ENCODE measurements at places on chromosomes 12 and 14. TPM values are rescaled to one million over a fixed set of nuclear protein-coding genes. Genes with fewer than 3 reads are reported as not detected.

BMP4 gene
- not detected for total RNA-seq

CMA1 gene
- total RNA-seq: not detected

CD163L1 gene
- not detected for total RNA-seq

LBHD2 gene
- not detected for total RNA-seq

TAS2R10 gene
- total RNA-seq: 0.25 TPM

ING4 gene
- 45.8 TPM for total RNA-seq

FBXO33 gene
- 21.3 TPM for total RNA-seq

NAV3 gene
- not detected for total RNA-seq

C12orf54 gene
- not detected for total RNA-seq

GPRC5D gene
- total RNA-seq: 0.99 TPM

TESPA1 gene
- total RNA-seq: 123 TPM

AKAP3 gene
- total RNA-seq: 2.3 TPM

ANKLE2 gene
- total RNA-seq: 86.1 TPM

VRTN gene
- total RNA-seq: not detected

OR4Q3 gene
- total RNA-seq: not detected

ABCC9 gene
- not detected for total RNA-seq

NTS gene
- not detected for total RNA-seq

TAS2R46 gene
- 0.94 TPM for total RNA-seq

RNASE3 gene
- not detected for total RNA-seq

IL31 gene
- not detected for total RNA-seq

ACRBP gene
- total RNA-seq: 2.4 TPM

CLEC14A gene
- total RNA-seq: not detected

CLEC1B gene
- total RNA-seq: not detected

MFAP5 gene
- total RNA-seq: not detected

ITFG2 gene
- total RNA-seq: 48.9 TPM

VSIG10 gene
- total RNA-seq: 5.7 TPM

CLEC4C gene
- not detected for total RNA-seq

PTPRQ gene
- total RNA-seq: not detected

GRIP1 gene
- 0.51 TPM for total RNA-seq

HVCN1 gene
- 26.9 TPM for total RNA-seq

ESR2 gene
- not detected for total RNA-seq

KRT82 gene
- not detected for total RNA-seq

CDKN3 gene
- total RNA-seq: 59.2 TPM

CLECL1 gene
- total RNA-seq: 2.3 TPM

GALNT9 gene
- total RNA-seq: not detected

RPS6KL1 gene
- 5.3 TPM for total RNA-seq

DCAF11 gene
- total RNA-seq: 101 TPM

CACNA1C gene
- total RNA-seq: 0.28 TPM

PRPF39 gene
- total RNA-seq: 39.6 TPM

DIO2 gene
- not detected for total RNA-seq

KRT75 gene
- total RNA-seq: not detected

BDKRB2 gene
- not detected for total RNA-seq

DTX1 gene
- total RNA-seq: not detected

SERPINA3 gene
- not detected for total RNA-seq

DHH gene
- total RNA-seq: 0.24 TPM

Data from activated naive CD4-positive, alpha-beta T cell treated with anti-CD3 and anti-CD28 coated beads, Interleukin-2, amount 10 ng/mL, durations not matched to agents 5 hours and 36 hours (primary cell).